ENCODE measurements at places on chromosomes 16 and 17.

DNA sequence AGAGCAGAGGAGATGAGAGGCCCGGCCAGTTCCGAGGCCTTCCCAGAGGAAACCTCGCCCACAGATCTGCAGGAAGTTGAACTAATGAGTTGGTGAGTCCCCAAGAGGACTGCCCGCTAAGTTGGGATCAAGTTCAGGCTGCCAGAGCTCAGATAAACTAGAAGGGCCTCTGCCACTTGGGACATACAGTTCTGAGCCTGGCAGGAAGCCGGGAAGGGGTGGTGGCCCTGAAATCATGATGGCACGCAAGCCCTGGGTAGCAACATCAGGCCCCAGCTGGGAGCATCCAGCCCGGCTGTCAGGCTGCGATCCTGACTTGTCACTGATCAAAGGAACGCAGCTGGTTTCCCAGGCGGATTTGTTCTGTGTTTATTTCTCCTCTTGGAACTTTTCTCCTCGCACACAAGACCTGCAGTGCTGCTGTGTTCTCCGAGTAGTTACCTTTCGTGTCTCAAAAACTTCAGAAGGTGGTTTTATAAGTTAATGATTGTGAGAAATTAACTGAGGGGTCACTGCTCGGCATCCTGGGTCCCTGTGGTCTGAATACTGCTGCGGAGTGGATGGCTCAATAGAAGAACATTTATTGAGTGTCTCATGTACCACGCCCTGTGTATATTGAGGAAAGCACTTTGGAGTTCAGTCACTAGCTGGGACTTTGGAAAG, 8.0 kb upstream of the WFDC1 start:
- no peak for DNase-seq

GRCh38 chr16:28110074-28110473, 46.6 kb upstream of the GSG1L start:
- no peak for DNase-seq

DNA sequence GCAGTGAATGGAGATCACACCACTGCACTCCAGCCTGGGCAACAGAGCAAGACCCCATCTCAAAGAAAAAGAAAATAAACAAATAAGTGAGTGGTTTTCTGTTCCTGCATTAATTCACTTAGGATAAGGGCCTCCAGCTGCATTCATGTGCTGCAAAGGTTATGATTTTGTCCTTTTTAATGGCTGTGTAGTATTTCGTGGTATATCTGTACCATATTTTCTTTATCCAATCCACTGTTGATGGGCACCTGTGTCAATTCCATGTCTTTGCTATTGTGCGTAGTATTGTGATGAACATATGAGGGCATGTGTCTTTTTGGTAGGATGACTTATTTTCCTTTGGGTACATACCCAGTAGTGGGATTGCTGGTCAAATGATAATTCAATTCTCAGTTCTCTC, 33.9 kb downstream of the SLC5A11 start:
- no peak for DNase-seq

- no peak for DNase-seq
Measured at GRCh38 chr17:43439041-43439440, 40.2 kb downstream of the ARL4D start.

GRCh38 chr17:27523712-27524111, 67.5 kb downstream of the KSR1 start:
- no peak for DNase-seq

DNA sequence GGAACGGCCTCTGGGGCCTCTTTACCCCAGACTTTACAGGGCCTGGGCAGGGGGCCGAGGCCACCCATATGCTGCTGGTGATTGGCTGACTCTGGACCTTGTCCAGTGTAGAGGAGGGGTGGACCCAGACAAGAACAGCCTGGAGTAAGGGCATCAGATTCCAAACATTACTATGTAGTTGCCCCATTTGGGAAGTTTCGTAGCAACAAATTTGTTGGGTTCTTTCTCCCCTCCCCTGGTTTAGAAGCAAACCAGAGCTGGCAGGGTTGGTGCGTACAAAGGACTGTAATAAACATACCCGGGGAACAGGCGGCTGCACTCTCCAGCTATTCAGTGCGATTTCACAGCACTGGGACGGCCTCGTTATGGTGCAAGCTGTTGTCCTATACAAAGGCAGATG, 145.5 kb downstream of the NTN1 start:
- no peak for DNase-seq

- DNase-seq, result no peak
Measured at GRCh38 chr17:49431743-49432142, 17.1 kb upstream of the PHB1 start.

- DNase-seq, result no peak
Measured at GRCh38 chr17:48615047-48615962, at the start of gene HOXB8. Gene HOXB8, minus strand, starts transcription at chr17:48615292. Its CDS starts 588 bp downstream, at chr17:48614704.

DNA sequence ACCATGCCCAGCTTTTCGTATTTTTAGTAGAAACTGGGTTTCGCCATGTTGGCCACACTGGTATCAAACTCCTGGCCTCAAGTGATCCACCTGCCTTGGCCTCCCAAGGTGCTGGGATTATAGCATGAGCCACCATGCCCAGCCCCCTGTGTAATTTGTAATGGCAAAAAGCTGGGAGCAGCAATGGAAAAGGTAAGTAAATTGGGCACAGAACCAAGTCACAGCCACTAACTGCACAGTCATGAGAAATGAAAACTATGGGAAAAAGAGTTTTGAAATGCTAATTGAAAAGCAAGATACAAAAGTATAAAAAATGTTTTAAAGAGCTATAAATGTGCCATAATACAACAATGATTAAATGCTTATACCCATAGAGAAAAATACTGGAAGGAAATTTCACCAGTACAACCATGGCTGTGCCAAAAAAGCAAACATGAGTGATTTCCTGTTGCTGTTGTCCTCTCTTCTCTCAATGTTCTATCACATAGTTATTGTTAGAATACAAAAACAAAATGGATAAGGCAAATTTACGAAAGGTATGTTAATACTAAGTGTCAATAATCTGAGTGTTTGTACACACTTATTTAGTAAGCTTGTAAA, 6.2 kb downstream of the NTAN1 start:
- DNase-seq, result no peak

- DNase-seq, result no peak
Measured at GRCh38 chr16:27433636-27434035, 31.7 kb downstream of the IL21R start.

DNA sequence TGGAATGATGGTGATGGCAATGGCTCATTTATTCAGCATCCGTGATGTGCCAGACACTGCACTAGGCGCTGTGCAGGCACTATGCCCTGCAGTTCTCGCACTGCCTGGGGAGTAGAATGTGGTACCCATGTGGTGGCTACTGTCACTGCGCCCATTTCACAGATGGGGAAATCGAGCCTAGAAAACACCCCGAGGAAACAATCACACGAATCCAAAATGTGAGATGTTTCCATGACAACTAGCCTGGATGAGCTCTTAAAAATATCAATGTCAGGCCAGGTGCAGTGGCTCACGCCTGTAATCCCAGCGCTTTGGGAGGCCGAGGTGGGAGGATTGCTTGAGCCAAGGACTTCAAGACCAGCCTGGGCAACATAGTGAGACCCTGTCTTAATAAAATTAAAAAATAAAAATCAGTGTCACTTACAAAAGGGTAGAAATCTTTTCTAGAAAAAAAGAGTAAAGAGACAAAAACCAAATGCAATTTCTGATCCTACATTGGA, 57.9 kb upstream of the TNRC6A start:
- no peak for DNase-seq
